Amniotic epithelial cell (primary cell): ENCODE measurements at places on chromosomes 6 and 20.

- DNase-seq = peak; percentile 50
Measured at GRCh38 chr6:143549221-143549948, 37.9 kb upstream of the FUCA2 start.

- DNase-seq = peak; percentile 62
Measured at GRCh38 chr6:113936093-113936934, 34.6 kb downstream of the HDAC2 start.

DNA sequence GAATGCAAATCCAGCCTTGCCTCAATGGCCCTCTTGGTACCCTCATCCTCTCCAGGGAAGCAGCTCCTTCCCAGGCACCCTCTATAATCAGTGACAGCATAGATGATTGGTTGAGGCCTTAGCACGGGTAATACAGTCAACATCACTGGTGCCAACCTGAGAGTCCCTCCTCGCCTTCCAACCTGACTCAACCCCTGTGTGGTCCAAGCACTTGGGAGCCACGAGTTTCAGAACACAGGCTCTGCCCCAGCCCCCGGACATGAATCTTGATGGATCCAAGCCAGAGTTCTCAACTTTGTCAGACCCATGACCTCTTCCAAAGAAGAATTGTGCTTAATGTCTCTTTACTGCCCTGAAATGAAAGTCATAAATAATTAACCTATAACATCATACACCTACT lies 213.9 kb downstream of the PREX1 start:
- no peak for DNase-seq

GRCh38 chr6:27290065-27290849 lies 21.8 kb downstream of the POM121L2 start:
- peak; percentile 45 for DNase-seq

DNA sequence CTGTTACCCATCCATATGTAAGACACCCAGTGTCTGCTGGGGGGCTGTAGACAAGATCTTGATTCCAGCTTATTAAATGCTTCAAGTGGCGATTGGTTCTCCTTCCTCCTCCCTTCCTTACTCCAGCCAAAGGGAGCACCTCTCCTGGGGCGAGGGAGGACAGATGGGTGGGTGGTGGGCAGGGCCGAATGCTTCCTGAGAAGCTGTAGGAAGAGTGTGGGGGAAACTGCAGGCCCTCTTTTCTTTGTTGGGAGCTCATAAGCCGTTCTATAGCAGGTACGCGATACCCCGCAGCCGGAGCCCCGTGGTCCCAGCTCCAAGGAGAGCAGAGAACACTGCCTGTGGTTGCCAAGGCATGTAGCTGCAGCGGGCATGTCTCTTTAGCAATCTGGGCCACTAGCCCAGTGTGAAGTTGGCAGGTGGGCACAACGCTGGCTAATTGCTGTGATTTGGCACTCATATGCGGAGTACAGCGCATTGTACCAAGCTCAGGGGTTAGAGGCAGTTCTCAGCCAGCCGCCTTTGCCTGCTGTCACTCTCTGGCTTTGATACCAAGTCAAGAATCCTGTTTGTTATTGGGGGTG lies 14.7 kb upstream of the KCNG1 start:
- no peak for DNase-seq

GRCh38 chr20:32278199-32278643 lies 770 bp downstream of the KIF3B start:
- DNase-seq = peak; percentile 50

DNA sequence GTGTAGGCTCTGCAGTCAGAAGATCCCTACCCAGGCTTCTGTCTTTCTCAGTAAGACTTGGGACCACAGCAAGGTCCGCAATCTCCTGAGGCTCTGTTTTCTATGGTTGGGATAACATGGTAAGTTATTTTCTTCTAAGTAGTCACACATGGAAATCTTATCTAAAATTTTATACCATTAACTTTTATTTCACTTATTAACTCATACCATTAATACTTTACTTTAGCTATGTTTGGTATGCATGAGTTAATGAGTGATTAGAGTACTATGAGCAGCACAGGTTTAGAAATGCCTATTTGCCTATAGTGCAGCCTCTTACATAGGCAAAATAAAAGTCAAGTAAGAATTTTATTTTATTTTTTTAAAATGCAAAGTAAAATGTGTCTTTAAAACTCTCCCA lies 27.2 kb downstream of the GINM1 start:
- no peak for DNase-seq
